ENCODE measurements at places on chromosomes 1 and 21. TPM values are rescaled to one million over a fixed set of nuclear protein-coding genes. Genes with fewer than 3 reads are reported as not detected.
A peak's percentile ranks its signal among the peaks of the same experiment; 100 is the strongest.

PCBP3 gene
- not detected for total RNA-seq

GRCh38 chr1:59137276-59137615 is 159.6 kb upstream of the FGGY start:
- DNase-seq, result no peak

- DNase-seq, result no peak
Measured at GRCh38 chr1:35386290-35386689, 117.8 kb downstream of the ZMYM4 start.

DNA sequence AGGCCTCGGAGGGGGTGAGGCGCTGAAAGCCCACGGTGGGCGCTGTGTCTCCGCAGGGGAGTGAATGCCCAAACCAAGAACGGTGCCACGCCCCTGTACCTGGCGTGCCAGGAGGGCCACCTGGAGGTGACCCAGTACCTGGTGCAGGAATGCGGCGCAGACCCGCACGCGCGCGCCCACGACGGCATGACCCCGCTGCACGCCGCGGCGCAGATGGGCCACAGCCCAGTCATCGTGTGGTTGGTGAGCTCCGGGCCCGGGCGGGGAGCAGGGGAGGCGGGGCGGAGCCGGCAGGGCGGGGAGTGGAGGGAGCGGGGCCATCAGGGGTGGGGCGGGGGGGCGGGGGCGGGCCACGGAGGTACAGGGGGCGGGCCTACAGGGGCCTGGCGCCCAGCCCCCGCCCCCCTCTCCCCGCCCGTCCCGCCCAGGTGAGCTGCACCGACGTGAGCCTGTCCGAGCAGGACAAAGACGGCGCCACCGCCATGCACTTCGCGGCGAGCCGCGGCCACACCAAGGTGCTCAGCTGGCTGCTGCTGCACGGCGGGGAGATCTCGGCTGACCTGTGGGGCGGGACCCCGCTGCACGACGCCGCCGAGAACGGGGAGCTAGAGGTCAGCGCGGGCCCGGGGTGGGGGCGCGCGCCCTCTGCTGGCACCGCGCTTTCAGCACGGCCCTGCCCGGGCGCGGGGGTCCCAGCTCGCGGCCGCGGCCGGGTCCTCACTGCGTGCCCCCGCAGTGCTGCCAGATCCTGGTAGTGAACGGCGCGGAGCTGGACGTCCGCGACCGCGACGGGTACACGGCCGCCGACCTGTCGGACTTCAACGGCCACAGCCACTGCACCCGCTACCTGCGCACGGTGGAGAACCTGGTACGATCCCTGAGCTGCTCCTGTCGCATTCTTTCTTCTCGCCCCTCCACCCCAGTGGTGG is 15.9 kb downstream of the ESPN start:
- DNase-seq, result peak; percentile 73

DNA sequence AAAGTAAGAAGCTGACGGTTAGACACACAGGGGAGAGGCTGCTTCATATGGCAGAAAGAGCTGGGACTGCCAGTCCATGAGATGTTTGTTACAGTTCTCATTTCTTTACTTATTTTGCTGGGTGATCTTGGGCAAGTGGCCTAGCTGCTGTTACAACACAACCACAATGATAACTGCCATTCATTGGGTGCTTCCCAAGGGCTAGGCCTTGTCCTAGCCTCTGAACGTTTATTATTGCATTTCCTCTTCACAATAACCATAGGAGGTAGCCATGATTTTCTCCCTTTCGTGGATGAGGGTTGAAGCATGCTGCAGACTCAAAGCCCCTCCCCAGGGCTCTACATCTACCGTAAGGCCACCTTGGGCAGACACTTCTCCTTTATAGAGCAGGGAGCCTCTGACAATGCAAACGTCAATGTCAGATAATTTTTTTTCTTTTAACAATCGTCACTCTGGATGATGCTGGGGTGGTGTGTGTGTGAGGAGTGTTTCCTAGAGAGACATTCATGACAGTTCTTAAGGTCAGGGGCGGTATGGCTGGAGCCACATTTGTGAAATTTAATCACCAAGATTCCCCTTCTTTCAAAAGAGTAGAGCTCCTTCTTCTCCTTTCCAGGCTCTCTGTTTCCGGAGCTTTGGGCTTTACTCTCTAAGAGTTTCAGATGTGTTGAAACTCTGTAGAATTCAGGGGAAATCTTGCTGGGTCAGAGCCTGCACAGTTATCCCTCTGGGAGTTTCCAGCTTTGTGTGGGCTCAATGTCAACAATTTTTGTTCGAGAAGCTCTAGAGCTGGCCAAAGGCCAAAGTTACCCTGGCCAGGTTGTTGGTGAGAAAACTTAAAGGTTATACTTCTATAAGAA is 138.5 kb upstream of the SGIP1 start:
- no peak for DNase-seq
